Activated T-helper 2 cell treated with anti-CD3 and anti-CD28 coated beads, Interferon-gamma antibody, Interleukin-2, Interleukin-4, amounts not matched to agents 10 μg/mL and 5 μg/mL and 100 μg/mL, durations not matched to agents 14 hours and 24 hours and 36 hours (primary cell): ENCODE measurements at places on chromosomes 3 and 15.
A peak's percentile ranks its signal among the peaks of the same experiment; 100 is the strongest.

DNA sequence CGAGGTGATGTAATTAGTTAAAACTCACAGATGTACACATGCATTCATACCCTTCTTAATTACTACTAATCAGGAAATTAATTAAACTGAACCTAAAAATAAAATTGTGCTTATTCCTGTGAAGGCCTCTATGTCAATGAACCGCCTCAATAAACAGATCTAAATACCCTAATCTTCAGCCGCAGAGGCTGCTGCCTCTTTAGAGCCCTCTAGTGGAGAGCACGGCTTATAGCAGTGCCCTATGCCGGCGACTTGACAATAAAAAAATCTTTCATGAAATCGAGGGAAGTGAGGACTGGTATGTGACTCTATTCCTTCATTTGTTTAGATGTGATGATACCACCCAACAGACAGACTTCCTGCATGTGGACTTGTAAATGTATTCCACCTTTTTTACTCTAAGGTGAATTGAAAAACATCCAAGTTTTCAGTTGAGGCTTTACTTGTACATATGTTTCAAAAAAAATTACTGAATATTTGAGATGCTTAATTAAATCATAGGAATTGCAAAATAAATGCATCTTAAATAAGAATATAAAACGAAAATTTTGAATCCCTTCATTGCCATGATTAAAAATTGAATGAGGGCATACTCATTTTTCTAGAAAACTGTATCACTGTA lies 8.3 kb upstream of the EPHA3 start:
- H3K4me1 ChIP-seq: no peaks in the 10 kb centered on the region
- no peaks in the 10 kb centered on the region for H3K36me3 ChIP-seq
- no peak overlapping the region for H3K4me3 ChIP-seq
- H3K27ac ChIP-seq: no peak overlapping the region
- peak; percentile 9 for DNase-seq

GRCh38 chr3:103085465-103085864 lies 650.6 kb downstream of the ZPLD1 start:
- H3K27ac ChIP-seq: no peak overlapping the region
- no peak overlapping the region for H3K4me3 ChIP-seq
- no peak for DNase-seq
- no peaks in the 10 kb centered on the region for H3K27me3 ChIP-seq
- H3K4me1 ChIP-seq: no peaks in the 10 kb centered on the region

DNA sequence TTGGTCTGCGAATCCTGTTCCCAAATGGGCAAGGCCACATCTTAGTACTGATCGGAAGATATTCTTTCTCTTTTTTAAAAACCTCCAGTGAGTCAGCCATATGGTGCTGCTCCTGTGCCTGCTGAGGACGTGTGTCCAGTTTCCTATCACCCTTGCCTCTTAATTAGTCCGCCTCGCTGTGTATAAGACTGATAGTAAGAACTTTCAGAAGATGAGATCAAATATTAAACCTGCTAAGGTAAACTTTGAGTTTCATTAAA lies 612 bp downstream of the UBA5 start:
- peaks cover 43% of the 10 kb centered on the region for H3K4me1 ChIP-seq
- peaks cover 29% of the 10 kb centered on the region for H3K36me3 ChIP-seq
- H3K27me3 ChIP-seq: no peaks in the 10 kb centered on the region
- H3K27ac ChIP-seq: peak overlapping the region; percentile 97
- peak overlapping the region; percentile 94 for H3K4me3 ChIP-seq
- no peak for DNase-seq

GRCh38 chr3:15113471-15113870 lies 14.5 kb upstream of the RBSN start:
- no peak overlapping the region for H3K27ac ChIP-seq
- DNase-seq: no peak
- H3K27me3 ChIP-seq: peaks cover 27% of the 10 kb centered on the region
- peaks cover under 1% of the 10 kb centered on the region for H3K4me1 ChIP-seq
- no peaks in the 10 kb centered on the region for H3K36me3 ChIP-seq

- no peaks in the 10 kb centered on the region for H3K4me1 ChIP-seq
- H3K27ac ChIP-seq: no peak overlapping the region
- no peak for DNase-seq
Observed at GRCh38 chr15:36908991-36909390, 191.4 kb downstream of the MEIS2 start.

DNA sequence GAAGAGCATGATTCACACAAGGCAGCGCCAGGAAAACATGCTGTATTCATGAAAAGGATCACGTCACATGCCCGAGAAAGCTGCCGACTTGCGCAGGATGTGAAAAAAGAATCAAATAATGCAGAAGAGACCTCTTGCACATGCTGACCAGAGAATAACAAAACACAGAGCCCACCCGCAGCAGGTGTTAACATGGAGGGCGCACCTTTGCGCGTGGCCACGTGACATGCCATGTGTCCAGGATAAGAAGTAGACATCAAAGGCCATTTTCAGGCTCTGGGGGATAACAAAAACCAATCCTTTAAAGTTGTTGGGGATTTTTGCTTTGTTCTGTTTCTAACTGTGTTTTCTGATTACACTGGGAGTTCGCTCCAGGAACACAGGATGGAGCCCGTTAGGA lies 1332.8 kb downstream of the ZPLD1 start:
- H3K4me1 ChIP-seq: no peaks in the 10 kb centered on the region
- DNase-seq: no peak
- H3K4me3 ChIP-seq: no peak overlapping the region
- H3K36me3 ChIP-seq: no peaks in the 10 kb centered on the region

GRCh38 chr15:52207191-52207590 lies 16.0 kb upstream of the GNB5 start:
- no peak overlapping the region for H3K27ac ChIP-seq
- no peak for DNase-seq
- no peaks in the 10 kb centered on the region for H3K27me3 ChIP-seq
- H3K4me3 ChIP-seq: no peak overlapping the region
- peaks cover 4% of the 10 kb centered on the region for H3K4me1 ChIP-seq

- no peaks in the 10 kb centered on the region for H3K36me3 ChIP-seq
- no peak overlapping the region for H3K27ac ChIP-seq
- H3K27me3 ChIP-seq: no peaks in the 10 kb centered on the region
- H3K4me3 ChIP-seq: no peak overlapping the region
- no peaks in the 10 kb centered on the region for H3K4me1 ChIP-seq
Observed at GRCh38 chr3:85041562-85042055, 82.8 kb downstream of the CADM2 start.

DNA sequence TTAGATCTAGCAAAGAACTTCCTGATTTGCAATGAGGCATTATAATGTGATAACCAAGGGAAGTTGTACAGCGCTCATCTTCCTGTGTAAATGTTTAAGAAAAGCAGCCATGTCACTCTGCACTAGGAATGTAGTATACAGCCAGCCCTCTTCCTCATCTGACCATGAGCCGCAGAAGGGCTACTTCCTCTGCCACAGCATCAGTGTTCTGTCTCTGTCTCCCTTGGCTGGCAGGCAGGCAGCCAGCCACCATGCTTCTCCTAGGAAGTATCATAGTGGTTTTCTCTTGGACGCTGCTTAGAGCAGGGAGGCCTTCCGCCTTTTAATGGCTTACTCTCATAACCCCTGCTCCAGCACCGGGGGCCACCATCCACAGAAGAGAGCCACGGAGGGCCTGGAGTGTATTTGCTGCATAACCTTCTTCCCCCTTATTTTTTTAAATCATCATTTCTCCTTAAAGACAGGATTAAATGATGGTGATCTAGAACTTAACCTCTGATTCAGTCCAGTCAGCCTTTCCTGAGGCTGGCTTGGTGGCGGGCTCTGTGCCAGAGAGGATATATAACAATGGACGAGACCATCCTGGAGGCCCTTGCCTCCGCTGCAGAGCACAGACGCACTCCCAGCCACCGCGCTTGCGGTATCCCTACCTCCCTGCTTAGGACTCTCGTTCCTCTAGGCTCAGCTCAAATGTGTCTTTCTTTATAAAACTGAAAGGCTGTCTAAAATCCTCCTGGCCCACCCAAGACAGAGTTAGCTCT lies 57.3 kb upstream of the PLXNA1 start:
- H3K4me3 ChIP-seq: no peak overlapping the region
- no peaks in the 10 kb centered on the region for H3K36me3 ChIP-seq
- peaks cover 8% of the 10 kb centered on the region for H3K4me1 ChIP-seq
- no peak overlapping the region for H3K27ac ChIP-seq
- H3K27me3 ChIP-seq: no peaks in the 10 kb centered on the region

DNA sequence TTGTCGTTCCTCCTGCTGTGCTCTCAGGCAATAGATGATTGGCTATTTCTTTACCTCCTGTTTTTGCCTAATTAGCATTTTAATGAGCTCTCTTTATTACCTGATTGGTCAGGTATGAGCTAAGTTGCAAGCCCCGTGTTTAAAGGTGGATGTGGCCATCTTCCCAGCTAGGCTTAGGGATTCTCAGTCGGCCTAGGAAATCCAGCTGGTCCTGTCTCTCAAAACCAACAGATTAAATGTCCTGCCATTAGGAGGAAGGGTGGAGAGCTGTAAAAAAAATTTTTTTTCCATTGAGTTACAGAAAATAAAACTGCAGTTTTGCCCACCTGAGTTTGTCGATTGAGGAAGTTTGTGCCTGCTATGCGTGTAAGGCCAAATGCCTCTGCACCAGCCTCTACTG lies 5.4 kb upstream of the ACSBG1 start:
- no peaks in the 10 kb centered on the region for H3K36me3 ChIP-seq
- DNase-seq: no peak
- H3K27me3 ChIP-seq: peaks cover 7% of the 10 kb centered on the region

DNA sequence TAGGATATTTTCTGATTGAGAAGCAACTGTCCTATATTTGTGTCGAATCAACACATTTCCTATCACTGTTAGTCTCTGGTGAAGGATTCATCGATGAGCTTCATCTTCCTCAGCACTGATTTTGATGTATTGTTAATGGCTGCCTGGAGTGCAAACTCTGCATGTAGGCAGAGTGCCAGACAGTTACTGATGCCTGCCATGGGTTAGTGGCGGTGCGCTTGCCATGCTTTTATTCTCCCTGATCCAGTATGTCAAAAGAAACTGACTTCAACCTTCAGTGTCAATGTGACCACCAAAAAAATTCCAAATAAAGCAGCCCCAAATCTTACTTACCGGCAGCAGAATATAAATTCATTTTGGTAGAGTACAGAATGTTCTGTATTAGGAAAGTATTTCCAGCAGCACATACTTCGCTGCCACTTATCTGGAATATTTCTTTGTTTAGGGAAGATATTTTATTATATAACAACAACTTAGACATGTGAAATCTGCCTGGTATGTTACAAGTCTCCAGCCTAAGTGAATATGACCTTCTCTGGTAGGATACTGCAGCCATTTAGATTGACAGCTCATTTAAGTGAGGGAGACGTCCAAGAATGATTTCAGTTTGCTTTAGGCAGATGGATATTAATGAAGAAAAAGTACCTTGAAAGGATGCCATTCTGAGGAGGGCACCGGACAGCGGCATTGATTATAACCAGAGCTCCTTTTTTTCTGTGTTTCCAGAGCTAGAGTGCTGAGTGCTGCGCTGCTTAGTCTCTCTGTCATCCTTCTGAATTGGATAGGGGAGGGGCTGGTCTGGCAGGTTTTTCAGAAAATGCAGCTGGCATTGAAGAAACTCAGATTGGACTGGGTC lies 59.9 kb downstream of the ARHGEF26 start:
- no peak overlapping the region for H3K27ac ChIP-seq
- no peaks in the 10 kb centered on the region for H3K36me3 ChIP-seq
- no peak overlapping the region for H3K4me3 ChIP-seq
- H3K27me3 ChIP-seq: no peaks in the 10 kb centered on the region

GRCh38 chr3:123314359-123315270 lies 112.9 kb downstream of the SEC22A start:
- H3K36me3 ChIP-seq: no peaks in the 10 kb centered on the region
- no peaks in the 10 kb centered on the region for H3K4me1 ChIP-seq
- no peak overlapping the region for H3K27ac ChIP-seq
- peaks cover 7% of the 10 kb centered on the region for H3K27me3 ChIP-seq
- no peak overlapping the region for H3K4me3 ChIP-seq

DNA sequence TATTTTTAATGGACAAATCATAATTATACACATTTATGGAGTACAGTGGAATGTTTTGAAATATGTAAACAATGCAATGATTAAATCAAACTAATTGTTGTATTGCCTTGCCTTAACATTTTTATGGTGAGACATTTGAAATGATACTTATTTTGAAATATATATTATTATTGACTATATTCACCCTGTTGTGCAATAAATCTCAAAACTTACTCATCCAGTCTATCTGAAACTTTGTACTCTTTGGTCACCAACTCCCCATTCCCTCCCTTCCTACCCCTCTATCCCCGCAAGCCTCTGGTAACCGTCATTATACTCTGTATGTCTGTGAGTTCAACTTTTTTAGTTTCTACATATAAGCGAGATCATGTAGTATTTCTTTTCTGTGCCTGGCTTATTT lies 74.7 kb upstream of the GOLGA6B start:
- no peak for DNase-seq
- H3K36me3 ChIP-seq: peaks cover 79% of the 10 kb centered on the region
- H3K27me3 ChIP-seq: no peaks in the 10 kb centered on the region
- no peak overlapping the region for H3K27ac ChIP-seq
- H3K4me1 ChIP-seq: no peaks in the 10 kb centered on the region
- H3K4me3 ChIP-seq: no peak overlapping the region

DNA sequence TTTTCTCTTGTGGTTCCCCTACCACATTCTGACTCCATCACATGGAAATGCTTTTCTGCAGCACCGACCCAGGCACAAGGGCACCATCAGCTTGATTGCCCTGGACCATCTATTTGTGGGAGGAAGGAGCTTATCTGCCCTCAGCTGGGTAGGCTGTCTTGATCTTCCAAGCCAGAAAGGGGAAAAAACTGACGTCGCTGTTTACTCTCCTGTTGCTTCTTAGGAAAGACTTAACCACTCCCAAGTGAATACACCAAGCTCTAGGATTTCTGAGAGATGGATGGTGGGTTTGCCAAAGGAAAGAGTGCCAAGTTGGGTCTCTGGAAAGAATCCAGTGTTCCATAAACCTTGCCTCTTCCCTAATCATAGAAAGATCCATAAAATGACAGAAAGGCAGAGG lies 4.0 kb downstream of the TNFAIP8L3 start:
- DNase-seq: no peak
- H3K27ac ChIP-seq: no peak overlapping the region
- no peaks in the 10 kb centered on the region for H3K36me3 ChIP-seq
- H3K4me1 ChIP-seq: peaks cover 5% of the 10 kb centered on the region
- H3K4me3 ChIP-seq: no peak overlapping the region

DNA sequence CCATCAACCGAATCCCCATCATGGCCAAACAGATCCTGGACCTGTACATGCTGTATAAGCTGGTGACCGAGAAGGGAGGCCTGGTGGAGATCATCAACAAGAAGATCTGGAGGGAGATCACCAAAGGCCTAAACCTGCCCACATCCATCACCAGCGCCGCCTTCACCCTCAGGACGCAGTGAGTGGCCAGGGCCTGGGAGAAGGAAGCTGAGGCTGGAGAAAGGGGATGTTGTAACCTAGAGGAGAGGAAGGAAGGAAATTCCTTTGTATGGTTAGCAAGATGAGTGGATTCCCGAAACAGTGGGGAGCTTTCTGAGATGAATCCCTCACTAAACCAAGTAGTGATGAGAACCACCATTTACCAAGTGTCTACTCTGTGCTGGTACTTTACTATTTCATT lies 25.8 kb upstream of the CLK3 start:
- H3K27me3 ChIP-seq: no peaks in the 10 kb centered on the region
- H3K4me3 ChIP-seq: no peak overlapping the region
- H3K4me1 ChIP-seq: no peaks in the 10 kb centered on the region
- no peak for DNase-seq
- no peak overlapping the region for H3K27ac ChIP-seq

- peak overlapping the region; percentile 90 for H3K27ac ChIP-seq
- H3K4me3 ChIP-seq: peak overlapping the region; percentile 100
- H3K4me1 ChIP-seq: peaks cover 46% of the 10 kb centered on the region
Observed at GRCh38 chr3:58334013-58334321, 1.3 kb downstream of the PXK start.

GRCh38 chr15:96418146-96418545 lies 87.6 kb downstream of the NR2F2 start:
- no peak for DNase-seq
- H3K36me3 ChIP-seq: no peaks in the 10 kb centered on the region
- peaks cover 73% of the 10 kb centered on the region for H3K27me3 ChIP-seq
- H3K4me1 ChIP-seq: no peaks in the 10 kb centered on the region
- no peak overlapping the region for H3K27ac ChIP-seq
- no peak overlapping the region for H3K4me3 ChIP-seq
